Endothelial cell (in vitro differentiated cells): ENCODE measurements at places on chromosomes 6 and 20.
A peak's percentile ranks its signal among the peaks of the same experiment; 100 is the strongest.

DNA sequence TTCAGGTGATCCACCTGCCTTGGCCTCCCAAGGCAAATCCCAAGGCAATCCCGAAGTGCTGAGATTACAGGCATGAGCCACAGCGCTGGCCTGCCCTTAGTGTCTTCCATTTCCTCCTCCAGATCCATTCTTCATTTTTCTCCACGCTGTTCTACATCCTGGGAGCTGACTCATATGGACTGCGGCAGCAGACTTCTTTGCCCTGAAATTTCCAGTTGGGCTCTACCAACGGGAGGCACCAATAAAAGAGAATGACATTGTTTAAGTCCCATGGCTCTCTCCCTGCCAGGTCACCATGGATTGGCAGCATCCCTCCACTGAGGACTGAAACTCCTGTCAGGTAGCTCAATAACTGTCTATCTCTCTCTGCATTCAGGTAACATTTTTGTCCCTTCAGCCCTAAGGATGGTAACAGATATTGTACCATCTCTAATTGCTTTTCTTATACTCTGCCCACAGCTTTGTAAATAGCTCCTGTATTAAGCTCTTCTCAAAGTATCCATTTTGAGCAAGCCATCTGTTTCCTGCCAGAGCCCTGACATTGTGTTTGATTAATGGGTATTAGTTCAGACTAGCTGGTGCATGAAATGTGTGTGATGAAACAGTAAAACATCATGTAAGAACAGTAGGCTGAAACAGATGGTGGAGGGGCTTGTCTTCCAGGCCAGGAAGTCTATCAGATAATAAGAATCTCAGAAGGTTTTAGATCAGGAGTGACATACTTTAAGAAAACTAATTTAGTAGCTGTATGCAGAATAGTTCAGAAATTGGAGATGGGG lies 3.6 kb downstream of the TBCC start:
- no peak for DNase-seq

DNA sequence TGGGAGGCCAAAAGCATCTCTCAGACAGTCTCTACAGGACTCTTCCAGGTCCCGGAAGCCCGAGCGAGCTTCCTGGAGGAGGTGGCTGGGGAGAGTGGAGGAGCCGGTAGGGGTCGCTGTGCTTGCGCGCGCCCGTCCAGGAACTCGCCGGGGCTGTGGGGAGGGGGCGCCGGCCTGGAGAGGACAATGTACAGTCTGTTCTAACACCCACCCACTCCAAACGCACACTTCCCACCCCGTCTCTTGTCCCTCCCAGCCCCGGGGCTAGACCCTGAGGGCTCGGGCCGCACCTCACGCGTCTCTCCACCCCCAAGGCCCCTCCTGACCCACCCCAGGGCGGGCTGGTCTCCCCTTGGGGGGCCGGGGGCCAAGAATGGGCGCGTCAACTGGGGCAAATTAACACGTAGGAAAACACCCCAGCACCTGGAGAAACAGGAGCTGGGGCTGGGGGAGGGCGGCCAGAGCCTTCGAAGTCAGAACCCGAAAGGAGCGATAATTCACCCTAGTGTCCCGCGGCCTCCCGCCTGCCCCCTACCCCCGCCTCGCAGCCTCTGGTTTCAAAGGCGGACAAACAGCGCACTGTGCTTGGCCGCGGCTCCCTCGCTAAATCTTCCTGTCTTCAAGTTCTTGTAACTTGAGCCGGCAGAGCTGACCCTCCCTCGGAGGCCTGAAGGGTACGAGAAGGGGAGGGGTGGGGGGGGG lies 103.2 kb upstream of the FOXP4 start:
- peak; percentile 78 for DNase-seq

- no peak for DNase-seq
Measured at GRCh38 chr6:28810659-28811053, 113.1 kb downstream of the TRIM27 start.

DNA sequence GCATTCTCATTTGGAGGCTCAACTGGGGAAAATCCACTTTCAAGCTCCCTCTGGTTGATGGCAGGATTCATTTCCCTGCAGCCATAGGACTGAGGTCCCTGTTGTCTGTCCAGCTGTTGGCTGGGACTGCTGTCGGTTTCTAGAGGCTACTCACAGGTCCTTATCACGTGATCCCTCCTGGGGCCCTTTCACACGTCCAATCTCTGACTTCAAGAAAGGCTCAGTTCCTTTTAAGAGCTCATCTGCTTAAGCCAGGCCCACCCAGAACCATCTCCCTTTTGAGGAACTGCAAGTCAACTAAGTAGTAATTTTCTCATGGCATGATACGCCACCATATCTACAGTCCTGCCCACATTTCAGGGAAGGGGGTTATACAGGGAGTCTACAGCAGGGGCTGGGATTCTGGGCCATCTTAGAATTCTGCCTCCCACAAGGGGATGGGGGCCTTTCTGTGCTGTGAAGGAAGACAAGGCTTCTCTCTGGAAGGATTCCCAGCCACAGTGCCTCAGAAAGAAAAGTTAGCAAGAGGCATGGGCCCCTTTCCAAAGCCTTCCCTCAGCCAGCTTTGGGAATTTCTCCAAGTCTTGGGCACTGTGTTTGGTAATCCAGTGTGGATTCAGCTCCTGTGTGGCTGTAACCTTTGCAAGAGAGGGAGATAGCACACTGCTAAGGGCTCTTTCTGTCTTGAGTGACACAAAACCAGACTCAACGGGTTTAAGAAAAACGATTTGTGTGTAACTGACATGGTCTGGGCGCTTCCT lies 66.4 kb downstream of the CTCFL start:
- no peak for DNase-seq

DNA sequence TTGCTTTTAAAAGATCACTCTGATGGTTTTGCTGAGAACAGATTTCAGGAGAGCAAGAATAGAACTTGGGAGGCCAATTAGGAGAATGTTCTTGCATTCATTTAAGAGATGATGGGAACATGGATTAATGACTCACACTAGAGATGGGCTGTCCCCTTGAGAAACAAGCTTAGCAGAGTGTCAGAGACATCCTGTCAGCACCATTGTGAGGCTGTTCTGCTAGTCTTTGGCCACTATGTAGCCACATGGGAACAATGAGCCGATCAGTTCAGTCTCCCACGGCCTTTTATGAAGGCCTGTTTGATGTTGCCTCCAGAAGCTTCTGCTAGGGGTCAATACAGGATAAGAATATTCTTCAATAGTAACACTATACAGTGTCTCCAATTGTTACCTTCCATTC lies 113.0 kb upstream of the EYA4 start:
- no peak for DNase-seq
